ENCODE measurements at places on chromosomes 13 and 19.
A peak's percentile ranks its signal among the peaks of the same experiment; 100 is the strongest.

- no peak for DNase-seq
Observed at GRCh38 chr19:4199699-4200293, 17.3 kb downstream of the ANKRD24 start.

DNA sequence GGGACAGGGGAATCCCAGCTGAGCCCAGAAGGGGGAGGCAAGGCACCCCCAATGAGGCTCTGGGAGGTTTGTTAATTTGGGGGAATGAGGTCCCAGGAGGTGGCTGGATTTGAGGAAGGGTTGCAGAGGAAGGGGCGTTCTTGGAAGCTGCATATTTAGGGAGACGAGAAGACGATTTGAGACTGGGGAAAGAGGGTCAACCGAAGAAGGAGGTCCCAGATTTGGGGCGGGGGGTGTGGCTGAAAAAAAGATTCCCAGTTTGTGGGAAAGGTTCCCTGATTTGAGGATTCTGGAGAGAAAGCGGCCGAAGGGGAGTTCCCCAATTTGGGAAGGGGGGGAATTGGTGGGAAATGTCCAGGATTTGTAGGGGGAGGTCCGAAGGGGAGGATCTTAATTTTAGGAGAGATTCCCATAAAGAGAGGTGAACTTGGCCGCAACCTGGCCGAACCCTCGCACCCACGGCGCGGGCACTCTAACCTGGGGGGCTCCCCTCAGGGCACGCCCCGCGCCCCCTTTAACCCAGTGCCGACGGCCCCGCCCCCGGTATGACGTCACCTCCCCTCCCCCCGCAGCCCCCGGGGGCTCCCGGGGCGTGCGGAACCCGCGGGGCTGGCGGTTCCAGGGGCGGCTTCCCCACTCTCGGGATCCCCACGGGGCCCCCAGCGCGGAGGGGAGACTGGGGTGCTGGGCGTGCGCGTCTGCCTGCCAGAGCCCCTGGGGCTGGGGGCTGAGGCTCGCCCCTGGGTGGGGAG lies 1.2 kb downstream of the PTPRS start:
- no peak for DNase-seq

DNA sequence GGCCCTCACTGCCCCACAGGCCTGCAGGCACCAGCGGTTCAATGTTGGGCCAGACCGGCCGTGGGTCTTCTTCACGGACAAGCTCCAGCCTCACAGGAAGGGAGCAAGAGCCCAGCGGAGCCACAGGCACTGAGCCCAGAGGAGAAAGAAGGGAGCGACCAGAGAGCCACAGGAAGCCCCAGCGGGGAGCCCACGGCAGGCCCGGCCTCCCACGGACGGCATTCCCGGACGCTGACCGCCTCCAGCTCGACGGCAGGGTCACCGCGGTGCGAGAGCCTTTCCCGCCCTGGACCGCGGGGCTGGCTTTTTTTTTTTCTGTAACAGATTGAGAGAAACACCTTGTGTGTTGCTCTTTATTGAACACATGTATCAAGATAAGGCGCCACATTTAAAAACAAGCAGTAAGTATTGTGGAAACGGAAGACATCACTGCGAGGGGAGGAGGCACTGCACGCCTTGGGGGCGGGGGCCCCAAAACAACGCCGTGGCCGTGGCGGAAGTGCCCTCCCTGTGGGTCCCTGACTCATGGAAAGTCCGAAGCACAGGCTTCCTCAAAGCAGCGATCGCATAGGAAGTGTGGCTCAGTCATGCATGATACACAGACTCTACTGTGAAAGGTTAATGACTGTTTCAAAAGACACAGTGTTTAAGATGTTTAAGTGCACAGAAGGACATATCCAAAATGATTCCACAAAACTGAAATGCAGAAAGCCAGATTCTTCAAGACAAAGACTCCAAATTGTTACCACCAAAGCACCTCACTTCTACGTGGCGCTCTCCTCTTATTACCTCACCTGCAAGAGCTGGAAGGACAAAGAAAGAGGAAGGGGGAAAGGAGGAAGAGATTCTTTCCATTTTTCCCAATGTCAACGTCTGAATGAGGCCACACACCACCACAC lies 3.5 kb downstream of the RASA3 start:
- no peak for DNase-seq

- DNase-seq: no peak
Observed at GRCh38 chr13:87684850-87685742, 13.9 kb downstream of the SLITRK5 start.

DNA sequence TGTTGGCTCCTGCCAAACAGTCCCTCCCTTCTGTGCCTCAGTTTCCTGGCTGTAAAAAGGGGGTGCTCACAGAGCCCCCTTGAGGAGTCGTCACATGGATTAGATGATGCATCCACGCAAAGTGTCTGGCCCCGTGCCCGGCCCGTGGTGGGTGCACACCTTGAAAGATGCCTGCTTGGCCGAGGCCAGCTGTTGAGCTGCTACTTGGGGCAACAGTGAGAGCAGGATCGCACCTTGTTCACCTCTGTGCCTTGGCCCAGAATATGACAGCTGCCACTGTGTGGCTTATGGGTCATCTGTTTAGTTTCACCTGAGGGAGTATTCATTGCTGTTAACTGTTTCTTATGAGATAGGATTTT lies 17.7 kb downstream of the CRTC1 start:
- no peak for DNase-seq

GRCh38 chr19:44051650-44052402 lies at the start of gene ZNF223:
TSS of gene ZNF223 (plus strand) at chr19:44052036. CDS start at chr19:44055177, 3,141 bp downstream.
- DNase-seq: peak; percentile 94

DNA sequence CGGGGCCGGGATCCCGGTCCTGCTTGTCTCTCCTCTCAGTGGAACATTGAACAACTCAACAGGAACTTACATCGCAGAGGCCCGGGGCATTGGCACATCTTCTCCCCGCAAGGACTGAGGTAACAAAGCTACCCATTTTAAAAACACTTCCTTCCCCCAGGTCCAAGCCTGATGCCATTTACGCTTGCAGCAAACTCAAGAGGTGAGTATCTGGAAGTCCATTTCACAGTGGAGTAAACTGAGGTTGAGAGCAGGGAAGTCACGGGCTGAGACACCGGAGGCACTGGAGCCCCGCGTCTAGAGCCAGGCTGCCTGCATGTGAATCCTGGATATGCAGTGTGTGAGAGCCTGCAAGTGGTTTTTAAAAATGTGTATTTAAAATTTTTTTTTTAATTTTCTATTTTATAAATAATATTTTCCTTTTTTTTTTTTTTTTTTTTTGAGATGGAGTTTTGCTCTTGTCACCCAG lies 492 bp upstream of the PGLYRP1 start:
- no peak for DNase-seq

DNA sequence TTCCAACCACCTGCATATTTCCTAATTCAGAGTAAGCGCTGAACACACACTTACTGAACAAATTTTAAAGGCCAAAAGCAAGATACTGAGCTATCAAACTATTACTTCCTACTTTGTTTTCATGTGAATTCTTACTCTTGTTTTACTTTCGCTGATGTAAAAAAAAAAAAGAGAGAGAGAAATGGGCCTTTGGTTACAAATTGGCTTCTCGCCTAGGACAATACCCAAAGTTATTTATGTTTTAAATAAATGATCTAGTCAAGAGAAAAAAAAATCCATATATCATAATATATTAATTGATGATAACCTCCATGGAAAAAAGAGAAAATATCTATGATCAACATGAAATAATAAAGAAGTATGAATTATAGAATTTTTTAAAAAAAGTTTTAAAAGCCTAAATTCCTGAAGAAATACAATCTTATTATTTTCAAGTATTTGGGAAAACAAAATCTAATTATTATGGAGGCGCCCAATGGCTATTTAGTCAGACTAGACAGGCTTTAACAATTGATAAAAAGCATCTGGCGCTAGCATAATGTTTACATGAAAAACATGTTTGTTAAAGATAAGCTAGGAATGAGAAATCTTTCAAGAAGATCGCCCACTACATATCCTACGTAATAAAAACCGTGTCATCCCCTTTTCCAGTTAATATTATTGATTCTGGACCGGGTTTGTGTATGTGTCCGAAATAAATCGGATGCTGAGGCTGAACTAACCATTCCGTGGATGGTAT lies 9.0 kb downstream of the COL4A1 start:
- no peak for DNase-seq

DNA sequence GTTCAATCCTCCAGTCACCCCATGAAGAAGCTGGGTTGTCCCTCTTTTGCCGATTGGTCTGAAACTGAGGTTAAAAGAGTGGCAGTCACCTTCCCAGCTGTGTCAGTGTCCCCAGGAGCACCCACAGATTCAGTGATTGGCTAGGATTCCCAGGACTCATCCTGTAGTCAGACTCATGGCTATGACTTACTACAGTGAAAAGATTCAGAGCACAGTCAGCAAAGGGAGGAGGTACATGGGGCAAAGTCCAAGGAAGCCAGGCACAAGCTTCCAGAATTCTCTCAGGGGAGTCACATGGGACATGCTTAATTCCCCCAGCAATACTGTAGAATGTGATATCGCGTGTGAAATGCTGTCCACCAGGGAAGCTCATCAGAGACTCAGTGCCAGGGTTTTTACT lies 14.2 kb downstream of the ZNF473 start:
- no peak for DNase-seq

DNA sequence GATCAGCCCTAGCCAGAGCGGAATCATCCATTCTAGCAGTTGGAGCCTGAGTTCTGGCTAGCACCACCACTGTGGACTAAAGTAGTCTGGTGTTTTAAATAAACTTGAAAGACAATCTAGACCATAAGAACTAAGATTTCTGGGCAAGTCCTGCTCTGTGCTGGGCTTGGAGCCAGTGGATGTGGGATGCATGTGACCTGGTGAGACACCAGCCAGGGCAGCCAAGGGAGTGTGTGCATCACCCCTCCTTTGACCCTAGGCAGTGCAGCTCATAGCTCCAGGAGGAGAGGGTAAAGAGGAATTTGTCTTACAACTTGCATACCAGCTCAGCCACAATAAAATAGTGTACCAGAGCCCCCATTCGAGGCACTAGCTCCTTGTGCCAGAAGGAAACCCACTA lies 21.0 kb downstream of the ITGBL1 start:
- DNase-seq: no peak

DNA sequence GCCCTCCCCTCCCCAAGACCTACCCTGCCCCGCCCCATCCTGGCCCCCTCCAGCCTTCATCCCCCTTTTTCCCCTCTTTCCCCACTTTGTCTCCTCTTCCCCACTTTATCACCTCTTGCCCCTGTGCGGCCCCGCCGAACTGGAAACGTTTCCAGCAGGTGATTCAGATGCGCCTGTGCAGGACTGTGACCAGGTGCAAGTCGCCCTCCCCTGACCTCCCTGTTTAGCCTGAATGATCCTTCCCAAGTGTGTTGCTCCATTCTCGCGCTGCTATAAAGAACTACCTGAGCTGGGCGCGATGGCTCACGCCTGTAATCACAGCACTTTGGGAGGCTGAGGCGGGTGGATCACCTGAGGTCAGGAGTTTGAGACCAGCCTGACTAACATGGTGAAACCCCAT lies 25.9 kb downstream of the ZNF791 start:
- DNase-seq: no peak

All from NCI-H187 (cell line).